ENCODE measurements at places on chromosomes 11 and 22.
A peak's percentile ranks its signal among the peaks of the same experiment; 100 is the strongest.

DNA sequence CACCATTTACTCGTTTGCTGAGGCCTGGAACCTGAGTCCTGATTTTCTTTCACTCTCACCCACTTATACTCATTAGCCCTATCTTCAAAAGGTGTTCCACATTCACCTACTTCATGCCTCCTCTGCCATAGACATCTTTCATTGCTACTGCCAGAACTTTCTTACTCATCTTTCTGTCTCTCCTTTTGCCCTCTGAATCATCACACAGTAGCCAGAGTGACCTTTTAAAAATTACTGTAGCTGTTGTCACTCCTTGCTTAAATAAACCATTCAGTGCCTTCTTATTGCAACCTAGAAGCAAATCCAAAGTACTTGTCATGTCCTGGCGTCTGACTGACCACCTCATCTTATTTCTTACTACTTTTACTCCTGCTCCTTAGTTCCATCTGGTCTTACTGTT lies 38.2 kb downstream of the ATXN10 start:
- DNase-seq, result no peak

GRCh38 chr11:45518833-45519535 lies 146.4 kb downstream of the CHST1 start:
- no peak for DNase-seq

DNA sequence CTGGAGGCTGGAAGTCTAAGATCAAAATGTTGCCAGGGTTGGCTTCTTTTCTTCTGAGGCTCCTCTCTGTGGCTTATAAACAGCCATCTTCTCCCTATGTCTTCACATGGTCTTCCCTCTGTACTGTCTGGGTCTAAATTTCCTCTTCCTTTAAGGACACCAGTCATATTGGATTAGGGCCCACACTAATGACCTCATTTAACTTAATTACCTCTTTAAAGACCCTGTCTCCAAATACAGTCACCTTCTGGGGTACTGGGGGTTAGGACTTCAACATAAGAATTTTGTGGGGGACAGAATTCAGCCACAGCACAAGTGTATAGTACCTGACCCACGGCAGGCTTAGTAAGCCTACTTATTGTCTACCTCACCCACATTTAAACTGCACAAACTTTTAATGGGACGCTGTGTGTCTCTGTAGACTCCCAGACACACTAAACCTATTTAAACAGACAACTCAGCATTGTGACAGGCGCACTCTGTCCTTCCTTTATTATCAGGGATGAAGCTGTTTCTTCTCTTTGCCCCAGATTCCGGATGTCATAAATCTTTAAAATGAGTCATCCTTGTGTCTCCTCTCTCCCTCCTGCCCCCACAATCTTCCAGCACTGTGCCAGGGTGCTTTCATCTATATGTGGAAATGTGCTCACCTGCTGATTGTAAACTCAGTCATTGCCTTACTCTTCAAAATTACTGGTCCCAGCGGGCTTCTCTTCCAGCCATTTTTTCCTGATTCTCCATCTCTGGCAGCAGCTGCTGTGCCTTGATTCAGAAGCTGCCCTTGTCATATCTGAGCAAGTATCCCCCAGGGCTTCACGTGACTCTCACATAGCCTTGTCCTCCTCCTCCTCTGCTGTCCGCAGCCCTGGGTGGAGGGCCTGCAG lies 5.4 kb upstream of the MAPK8IP1 start:
- no peak for DNase-seq

- no peak for DNase-seq
Observed at GRCh38 chr22:44586999-44587736, 89.1 kb upstream of the RTL6 start.

- DNase-seq, result no peak
Observed at GRCh38 chr22:24209687-24210086, 28.4 kb downstream of the SUSD2 start.

DNA sequence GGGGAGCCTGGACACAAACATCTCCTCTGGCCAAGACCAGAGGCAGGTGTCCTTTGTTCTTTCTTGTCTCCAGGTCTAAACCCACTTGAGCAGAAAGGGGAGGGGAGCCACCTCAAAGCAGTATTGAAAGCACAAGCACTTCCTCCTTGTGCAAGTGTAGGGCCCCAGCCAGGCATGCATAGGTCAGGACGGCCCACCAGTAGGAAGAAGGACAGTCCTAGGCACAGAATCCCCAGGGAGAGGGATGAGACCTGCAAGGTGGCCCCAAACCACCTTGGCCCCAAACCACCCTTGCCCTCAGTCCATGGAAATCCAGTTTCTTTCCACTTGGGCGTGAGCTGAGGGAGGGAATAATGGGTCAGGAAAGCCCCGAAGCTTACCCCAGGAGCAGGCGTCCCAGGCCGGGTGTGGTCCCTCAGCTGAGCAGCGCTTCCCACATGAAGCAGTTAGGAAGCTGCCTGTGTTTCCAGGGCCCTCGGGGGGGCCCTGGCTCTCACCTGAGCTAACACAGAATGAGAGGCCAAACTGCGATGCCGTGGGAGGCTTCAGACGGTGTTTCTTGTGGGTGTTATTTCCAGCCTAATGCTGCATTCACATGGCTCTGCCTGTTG lies 20.4 kb upstream of the IGSF9B start:
- DNase-seq, result no peak

DNA sequence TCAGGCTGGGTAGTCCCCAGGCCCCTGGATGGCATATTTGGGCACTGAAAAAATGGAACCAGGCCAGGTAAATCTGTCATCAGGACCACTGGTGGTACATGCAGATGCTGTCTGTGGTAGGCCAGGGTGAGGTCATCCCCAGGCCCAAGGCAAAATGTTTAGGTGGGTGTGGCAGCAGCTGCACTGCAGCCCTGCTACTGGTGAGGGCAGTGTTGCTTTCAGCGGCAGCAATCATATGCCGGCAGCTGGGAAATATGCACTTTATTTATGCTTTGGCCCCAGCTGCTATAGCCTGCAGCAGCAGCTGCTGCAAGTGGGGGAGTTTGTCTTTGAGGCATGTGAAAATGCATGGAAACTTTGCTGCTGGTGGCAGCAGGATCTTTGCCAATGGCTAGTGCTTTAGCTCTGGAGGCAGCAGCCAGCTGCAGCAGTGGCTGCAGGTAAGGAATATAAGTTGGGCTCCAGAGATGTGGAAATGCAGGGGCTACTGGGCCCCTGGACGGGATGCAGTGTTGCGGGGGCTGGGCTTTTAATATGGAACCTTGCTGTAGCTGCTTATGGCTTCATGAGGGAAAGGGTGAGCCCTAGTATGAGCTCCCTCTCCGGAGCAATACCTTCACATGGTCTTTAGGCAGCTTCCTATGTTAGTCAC lies 365.7 kb upstream of the CADM1 start:
- DNase-seq, result no peak

- DNase-seq, result no peak
Observed at GRCh38 chr11:80282643-80283042, 841.8 kb upstream of the TENM4 start.

DNA sequence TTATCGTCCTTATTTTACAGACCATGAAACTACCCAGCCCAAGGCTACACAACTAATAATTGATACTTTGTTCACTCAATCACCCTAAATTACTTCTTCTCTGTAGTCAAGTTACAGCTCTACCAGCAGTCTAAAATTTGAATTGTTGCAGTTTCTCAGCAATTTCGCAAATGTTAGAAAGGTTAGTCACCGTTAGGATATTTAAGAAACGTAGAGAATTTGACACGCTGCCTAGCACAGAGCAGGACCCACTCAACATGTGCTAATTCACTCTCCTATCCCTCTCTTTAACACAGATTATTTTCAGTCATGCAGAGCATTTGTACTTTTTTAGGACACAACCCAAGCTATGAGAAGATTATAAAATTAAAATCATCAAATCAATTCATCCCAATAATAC lies 771.1 kb upstream of the LUZP2 start:
- no peak for DNase-seq

- no peak for DNase-seq
Observed at GRCh38 chr11:121711236-121711635, 258.5 kb upstream of the SORL1-AS1 start.

DNA sequence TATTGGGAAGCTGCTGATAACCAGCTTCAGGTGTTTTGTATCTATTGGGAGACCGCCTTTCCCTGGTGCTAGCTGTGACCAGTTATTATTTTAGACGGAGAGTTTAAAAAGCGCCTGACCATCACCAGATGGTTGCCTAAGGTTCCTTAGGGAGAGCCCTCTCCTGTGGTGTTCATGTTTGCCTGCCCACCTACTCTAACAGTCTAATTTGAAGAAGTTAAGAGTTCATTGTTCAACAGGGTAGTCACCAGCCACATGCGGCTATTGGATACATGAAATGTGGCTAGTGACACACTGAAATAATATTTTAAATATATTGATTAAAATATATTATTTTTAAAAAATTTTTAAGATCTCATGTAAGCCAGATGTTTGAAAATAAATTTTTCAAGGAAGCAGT lies 71.3 kb upstream of the SLN start:
- DNase-seq, result no peak

DNA sequence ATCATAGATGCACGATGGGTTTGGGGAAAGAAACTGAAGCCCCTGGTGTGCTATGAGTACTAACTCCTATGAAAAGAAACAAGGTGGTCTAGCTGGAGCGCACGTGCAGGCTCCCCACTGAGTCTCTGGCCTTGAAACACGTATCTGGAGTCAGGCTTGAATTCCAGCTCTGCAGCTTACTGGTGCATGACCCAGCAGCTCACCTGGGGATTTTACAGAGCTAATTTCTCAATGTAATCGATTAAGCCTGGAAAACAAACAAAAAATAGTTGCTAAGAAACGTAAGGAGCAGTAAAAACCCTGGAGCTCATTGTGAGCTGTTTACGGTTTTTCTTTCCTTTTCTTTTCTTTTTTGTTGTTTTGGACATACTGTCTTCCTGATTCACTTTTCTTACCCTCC lies 12.3 kb downstream of the KCNJ1 start:
- DNase-seq, result no peak

DNA sequence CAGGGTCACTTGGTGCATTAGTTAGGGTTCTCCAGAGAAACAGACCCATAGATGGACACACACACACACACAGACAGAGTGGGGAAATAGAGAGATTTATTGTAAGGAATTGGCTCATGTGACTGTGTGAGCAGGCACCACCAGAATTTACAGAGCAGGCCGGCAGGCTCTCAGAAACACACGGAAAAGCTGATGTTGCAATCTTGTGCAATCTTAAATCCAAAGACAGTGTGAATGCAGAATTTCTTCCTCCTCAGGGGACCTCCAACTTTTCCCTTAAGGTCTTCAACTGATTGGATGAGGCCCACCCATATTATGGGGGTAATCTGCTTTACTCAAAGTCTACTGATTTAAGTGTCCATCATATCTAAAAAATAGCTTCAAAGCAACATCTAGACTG lies 49.8 kb downstream of the APIP start:
- DNase-seq, result no peak

DNA sequence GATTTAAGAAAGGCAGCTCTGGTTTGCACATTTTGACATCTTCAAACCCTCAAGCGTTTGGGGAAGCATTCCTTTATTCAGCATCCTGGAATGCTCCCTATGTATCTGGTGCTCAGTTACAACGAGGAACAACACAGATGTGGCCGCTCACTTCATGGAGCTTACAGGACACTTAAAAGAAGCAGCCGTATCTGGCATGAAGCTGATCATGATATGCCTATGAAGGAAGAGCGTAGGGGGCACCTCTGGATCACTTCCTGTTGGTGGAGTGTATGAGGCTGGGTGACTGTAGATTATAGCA lies 72.3 kb upstream of the TP53I11 start:
- no peak for DNase-seq

DNA sequence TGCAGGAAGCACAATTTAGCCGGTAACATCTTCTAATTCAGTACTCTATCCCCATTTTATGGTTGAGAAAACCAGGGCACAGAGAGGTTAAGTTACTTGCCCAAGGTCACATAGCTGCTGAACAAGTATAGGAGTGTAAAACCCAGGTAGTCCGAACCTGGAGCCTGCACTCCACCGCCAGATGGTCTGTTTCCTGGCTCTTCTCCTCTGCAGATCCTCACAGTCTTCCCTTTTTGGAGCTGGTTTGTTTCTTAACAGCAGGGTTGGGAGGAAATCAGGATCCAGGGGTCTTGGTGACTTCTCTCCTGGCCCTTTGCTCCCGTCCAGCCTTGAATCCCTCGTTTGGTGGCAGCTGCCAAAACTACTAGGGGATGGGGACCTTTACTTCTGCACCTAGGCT lies 12.0 kb downstream of the TSPAN18 start:
- no peak for DNase-seq

- no peak for DNase-seq
Observed at GRCh38 chr22:33919391-33920196, 682 bp downstream of the LARGE1 start.

DNA sequence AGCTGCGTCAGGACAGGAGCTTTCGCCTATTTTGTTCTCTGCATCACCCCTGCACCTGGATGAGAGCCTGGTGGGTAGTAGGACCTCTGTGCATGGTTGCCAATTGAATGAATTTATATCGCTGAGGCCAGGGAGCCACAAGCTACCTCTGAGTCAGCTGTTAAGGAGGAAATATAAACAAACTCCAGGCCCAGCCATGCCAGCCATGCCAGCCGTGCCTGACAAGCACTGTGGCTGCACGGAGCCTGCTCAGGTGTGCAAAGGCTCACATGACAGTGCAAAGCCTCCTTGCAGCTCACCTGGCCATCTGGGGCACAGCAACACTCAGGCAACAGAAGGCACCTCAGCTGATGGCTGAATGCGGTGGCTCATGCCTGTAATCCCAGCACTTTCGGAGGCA lies 33.7 kb upstream of the LINC01488 start:
- DNase-seq, result no peak

DNA sequence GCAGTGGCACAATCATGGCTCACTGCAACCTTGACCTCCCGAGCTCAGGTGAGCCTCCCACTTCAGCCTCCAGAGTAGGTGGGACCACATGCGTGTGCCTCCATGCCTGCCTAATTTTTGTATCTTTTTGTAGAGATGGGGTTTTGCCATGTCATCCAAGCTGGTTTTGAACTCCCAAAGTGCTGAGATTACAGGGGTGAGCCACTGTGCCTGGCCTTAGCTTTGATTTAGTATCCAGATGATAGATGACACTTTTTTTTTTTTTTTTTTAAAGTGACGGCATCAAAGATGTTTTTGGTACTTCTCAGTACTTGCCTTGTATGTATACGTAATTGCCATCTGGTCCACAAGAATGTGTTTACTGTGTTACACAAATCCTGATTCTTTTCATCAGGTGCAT lies 23.4 kb downstream of the LDHAL6A start:
- no peak for DNase-seq

GRCh38 chr11:121452609-121453150 lies at the start of gene SORL1-AS1:
TSS of gene SORL1-AS1 (minus strand) at chr11:121452967.
- DNase-seq, result peak; percentile 41

DNA sequence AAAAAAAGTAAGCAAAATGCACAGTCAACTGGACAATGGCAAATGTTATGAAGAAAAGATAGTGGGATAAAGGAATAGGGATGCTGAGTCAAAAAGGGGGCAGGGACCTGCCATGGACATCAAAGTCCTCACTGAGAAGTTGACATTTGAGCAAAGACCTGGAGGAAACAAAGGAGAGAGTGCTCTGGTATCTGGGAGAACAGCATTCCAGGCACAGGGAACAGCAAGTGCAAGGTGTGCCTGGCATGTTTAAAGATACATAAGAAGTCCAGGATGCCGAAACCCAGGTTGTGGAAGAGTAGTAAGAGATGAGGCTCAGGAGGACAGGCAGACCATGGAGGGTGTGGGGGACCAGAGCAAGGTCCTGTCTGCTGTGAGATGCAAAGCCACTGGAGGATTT lies 123.3 kb downstream of the RRAS2 start:
- DNase-seq, result no peak
